ENCODE measurements at places on chromosomes 3 and 15.

- no peak for DNase-seq
Observed at GRCh38 chr15:33968821-33969220, 524 bp downstream of the CHRM5 start.

- DNase-seq, result no peak
Observed at GRCh38 chr3:76222201-76222600, 436.9 kb upstream of the ZNF717 start.

DNA sequence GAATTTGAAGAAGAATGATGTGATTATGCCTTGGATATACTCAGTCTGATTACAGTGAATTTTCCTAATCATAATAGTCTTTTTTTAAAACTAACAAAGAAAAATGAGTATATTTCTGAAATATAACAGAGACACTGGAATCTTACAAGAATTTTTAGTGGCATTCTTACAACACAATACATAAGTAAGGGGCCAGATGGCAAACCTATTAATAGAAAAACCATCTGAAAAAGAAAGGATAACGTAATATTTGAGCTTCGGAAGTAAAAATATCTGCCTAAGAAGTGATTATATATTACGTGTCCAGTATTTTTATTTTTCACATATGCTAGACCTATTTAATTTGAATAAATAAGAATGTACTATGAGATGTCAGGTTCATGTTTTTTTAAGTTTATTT, 452.8 kb downstream of the NAALADL2 start:
- no peak for DNase-seq

- no peak for DNase-seq
Observed at GRCh38 chr3:113662824-113663223, 33.6 kb downstream of the USF3 start.

- no peak for DNase-seq
Observed at GRCh38 chr3:8840556-8840955, 71.1 kb upstream of the OXTR start.
